Motor neuron (in vitro differentiated cells): ENCODE measurements at places on chromosomes 4 and X. TPM values are rescaled to one million over a fixed set of nuclear protein-coding genes. Genes with fewer than 3 reads are reported as not detected.

The XPNPEP2 gene
- total RNA-seq: 0.19 and 0.71 TPM in 2 replicates

The IL21 gene
- total RNA-seq: 0.41 and 0.43 TPM in 2 replicates

The MORF4L2 gene
- total RNA-seq: 481 and 485 TPM in 2 replicates

The GPR50 gene
- total RNA-seq: 8.0 and 9.1 TPM in 2 replicates

The UGT8 gene
- total RNA-seq: 1.5 and 2.9 TPM in 2 replicates

The RRH gene
- not detected in 2 replicates for total RNA-seq

The IL1RAPL1 gene
- total RNA-seq: 6.1 and 7.6 TPM in 2 replicates

The SHROOM3 gene
- 9.1 TPM in 2 replicates for total RNA-seq

The RASL11B gene
- total RNA-seq: 13.0 and 16.0 TPM in 2 replicates

The TIGD4 gene
- total RNA-seq: 3.2 and 3.3 TPM in 2 replicates

The RASSF6 gene
- total RNA-seq: 0.13 TPM in 1 of 2 replicates, not detected in the other

The HPGD gene
- total RNA-seq: 0.62 and 0.73 TPM in 2 replicates

The THOC2 gene
- total RNA-seq: 46.2 and 59.0 TPM in 2 replicates

The GAGE1 gene
- 0.24 TPM in 1 of 2 replicates, not detected in the other for total RNA-seq

The CFAP99 gene
- 9.1 and 10.6 TPM in 2 replicates for total RNA-seq

- no peak for ATAC-seq
Observed at GRCh38 chr4:25958110-25958509, 44.1 kb downstream of the SMIM20 start.

GRCh38 chrX:22952010-22952409, 47.8 kb upstream of the DDX53 start:
- ATAC-seq: peak; percentile 100

GRCh38 chr4:112181358-112182000, 36.2 kb downstream of the FAM241A start:
- ATAC-seq: no peak

- ATAC-seq: no peak
Observed at GRCh38 chr4:92333016-92333415, 29.2 kb downstream of the GRID2 start.

- no peak for ATAC-seq
Observed at GRCh38 chr4:152325831-152326230, 210.1 kb downstream of the FBXW7 start.

DNA sequence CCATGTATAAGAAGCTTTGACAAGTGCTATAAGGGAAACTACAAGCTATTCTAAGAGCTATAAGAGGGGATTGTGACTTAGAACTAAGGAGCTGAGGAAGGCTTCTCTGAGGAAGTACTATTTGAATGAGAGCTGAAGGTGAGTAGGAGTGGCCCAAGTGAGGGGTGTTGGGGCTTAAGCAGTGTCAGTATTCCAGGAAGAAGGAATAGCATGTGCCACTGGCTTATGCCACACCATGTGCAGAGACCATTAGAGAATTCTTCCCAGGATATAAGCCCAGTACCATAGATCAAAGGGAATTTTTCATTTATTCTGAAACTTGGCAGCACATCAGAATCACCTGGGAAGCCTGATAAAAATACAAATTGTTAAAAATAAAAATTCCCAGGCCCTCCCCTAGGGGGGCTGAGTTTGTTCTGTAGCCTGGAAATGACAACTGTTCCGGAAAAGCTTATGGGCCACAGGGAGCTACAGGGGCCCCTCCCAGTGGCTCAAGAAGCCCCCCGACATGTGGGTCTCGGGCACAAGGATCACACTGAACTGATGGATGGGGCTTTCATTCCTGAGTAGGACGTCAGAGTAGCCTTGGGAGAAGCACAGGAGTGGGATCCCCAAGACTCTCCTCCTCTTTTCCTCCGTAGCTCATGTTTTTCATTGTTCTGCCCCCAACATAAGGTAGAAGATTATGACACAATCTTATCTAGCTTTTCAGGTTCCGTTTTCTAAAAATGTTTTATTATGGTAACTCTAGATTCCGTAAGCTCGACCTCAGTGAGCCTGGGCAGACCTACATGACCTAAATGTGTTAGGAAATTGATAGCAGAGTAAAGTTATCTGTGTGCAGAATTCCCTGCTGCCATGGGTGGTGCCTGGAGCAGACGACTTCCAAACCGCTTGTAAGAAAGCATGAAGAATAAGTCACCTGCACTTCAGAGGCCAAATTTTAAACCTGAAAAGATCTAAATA, 119.3 kb downstream of the AFF1 start:
- ATAC-seq: no peak

GRCh38 chrX:153414856-153415510, 3.7 kb downstream of the ZFP92 start:
- ATAC-seq: no peak

DNA sequence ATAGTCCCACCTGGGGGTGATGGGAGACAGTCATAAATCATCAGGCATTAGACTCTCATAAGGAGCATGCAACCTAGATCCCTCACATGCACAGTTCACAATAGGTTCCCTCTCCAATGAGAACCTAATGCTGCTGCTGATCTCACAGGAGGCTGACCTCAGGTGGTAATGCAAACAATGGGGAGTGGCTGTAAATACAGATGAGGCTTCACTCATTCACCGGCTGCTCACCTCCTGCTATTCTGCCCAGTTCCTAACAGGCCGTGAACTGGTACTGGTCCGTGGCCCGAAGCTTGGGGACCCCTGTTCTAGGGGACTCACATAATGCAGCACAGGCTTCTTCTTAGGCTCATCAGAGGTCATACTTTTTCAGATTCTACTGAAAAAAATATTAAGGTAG, 625.9 kb upstream of the AGA start:
- ATAC-seq: no peak

- ATAC-seq: no peak
Observed at GRCh38 chrX:115939070-115939469, 231.5 kb upstream of the AGTR2 start.

GRCh38 chrX:56503941-56504673, 59.3 kb upstream of the UBQLN2 start:
- ATAC-seq: no peak

DNA sequence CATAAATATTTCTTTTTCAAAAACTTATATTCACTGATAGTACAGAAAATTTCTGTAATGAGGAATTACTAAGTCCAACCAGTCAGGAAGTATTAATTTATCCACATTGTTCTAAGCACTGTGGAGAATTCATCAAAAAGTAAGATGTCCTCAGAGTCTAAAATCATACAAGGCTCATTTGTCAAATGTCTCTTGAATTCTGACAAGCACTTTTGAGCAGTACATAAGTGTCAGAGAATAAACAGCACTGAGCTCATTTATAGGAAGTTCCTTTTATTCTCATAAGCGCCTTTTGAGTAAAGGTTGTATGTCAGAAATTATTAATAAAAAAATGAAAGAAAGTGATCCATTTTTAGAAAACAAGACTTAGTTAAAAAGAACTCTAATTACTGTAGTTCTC, 523.2 kb upstream of the EPHA5 start:
- no peak for ATAC-seq

DNA sequence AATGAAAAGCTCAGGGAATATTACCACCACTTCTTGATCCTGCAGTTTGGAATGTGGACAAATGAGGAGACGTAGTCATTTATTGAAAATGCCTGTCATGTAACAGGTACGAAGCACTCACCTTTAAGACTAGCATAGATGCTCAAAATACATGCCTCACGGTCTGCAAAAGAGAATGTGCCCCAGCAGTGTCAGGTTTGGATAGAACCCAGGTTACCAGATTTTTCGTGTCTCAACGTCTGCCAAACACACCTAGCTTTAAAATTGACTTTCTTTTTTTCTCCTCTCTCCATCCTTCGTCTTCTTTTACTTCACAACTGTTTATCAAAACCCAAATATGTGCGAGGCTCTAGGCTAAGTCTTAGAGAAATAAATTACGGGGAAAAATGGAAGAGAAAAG, 606.8 kb upstream of the ATOH1 start:
- no peak for ATAC-seq

GRCh38 chr4:8346838-8347605, 77.5 kb downstream of the HTRA3 start:
- no peak for ATAC-seq

- ATAC-seq: no peak
Observed at GRCh38 chr4:169934794-169935429, 91.3 kb downstream of the MFAP3L start.

GRCh38 chr4:4740071-4740470, 119.4 kb upstream of the MSX1 start:
- no peak for ATAC-seq

GRCh38 chr4:67483868-67484602, 61.3 kb downstream of the CENPC start:
- ATAC-seq: no peak

- ATAC-seq: no peak
Observed at GRCh38 chr4:105400901-105401677, 72.8 kb downstream of the PPA2 start.

GRCh38 chr4:143626134-143626911, 74.2 kb downstream of the FREM3 start:
- ATAC-seq: no peak

DNA sequence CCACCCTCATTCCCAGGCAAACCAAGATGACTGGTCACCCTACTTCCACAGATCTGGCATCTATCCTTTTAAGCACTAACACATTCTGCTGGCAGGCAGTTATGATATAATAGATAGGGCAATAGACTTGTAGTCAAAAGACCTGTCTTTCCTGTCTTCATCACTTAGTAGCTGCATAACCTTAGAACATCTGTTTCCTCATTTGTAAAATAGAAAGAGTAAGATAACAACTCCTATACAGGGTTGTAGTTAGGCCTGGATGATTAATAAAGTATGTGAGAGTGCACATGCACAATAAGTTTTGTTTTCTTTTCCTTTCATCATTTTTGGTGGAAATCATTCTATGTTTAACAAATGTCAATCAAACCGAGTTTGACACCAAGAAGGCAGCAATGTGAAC, 72.1 kb downstream of the GPR82 start:
- no peak for ATAC-seq

DNA sequence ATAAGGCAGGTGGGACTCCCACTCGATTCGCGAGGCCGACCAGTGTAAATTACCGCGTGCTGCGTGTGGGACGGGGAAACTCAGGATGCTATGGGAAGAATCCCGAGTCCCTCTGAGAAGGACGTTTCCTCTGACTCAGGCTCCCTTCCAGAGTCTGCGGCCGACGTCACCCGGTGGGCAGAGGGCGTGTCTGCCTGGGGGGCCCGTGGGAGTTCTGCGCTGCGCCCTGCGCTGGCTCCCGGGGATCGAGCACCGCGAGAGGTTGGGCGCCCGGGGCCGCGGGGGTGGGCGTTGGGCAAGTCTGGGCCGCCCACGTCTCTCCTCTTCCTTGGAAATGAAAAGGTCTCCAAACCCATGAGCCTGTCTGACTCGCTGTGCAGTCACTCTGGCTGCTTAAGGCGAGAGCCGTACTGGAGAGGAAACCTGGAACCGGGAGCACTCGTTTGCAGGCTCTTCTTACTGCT, 568 bp downstream of the NIPAL1 start:
- peak; percentile 69 for ATAC-seq

GRCh38 chrX:141341341-141341740, 99.0 kb upstream of the SPANXC start:
- ATAC-seq: no peak

DNA sequence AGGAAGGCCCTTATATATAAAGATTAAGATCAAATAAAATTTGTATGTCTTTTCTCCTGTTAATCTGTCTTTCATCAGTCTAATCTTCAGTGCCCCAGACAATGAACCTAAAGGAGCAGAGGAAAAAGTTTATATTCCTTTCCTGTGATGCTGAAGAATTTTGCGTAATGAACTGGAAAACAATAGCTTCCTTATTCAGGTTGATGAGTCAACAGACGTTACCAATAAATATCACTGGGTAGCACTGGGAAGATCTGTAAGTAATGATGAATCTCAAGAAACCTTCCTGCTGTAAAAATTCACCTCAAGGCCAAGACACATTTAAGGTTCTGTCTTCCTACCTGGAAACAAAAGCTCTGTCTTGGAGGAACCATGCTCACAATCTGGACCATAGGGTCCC, 25.5 kb downstream of the CDKN2AIP start:
- no peak for ATAC-seq

DNA sequence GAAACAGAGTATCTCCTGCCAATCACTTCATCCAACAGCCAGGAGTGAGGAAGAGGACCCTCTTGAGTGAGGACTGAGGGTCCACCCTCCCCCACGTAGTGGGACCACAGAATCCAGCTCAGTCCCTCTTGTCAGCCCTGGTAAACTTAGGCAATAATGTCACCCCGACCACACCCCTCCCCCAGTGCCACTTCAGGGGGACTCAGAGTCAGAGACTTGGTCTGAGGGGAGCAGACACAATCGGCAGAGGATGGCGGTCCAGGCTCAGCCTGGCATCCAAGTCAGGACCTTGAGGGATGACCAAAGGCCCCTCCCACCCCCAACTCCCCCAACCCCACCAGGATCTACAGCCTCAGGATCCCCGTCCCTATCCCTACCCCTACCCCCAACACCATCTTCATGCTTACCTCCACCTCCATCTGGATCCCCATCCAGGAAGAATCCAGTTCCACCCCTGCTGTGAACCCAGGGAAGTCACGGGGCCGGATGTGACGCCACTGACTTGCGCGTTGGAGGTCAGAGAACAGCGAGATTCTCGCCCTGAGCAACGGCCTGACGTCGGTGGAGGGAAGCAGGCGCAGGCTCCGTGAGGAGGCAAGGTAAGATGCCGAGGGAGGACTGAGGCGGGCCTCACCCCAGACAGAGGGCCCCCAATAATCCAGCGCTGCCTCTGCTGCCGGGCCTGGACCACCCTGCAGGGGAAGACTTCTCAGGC, at the start of the genes CSAG1 and MAGEA12:
Gene CSAG1, minus strand, starts transcription at position 461 of the 715 bp plus-strand sequence. CDS start 1,261 bp downstream, outside the sequence.
Gene MAGEA12, plus strand, starts transcription at position 497 of the 715 bp plus-strand sequence. CDS start 2,405 bp downstream, outside the sequence.
- no peak for ATAC-seq

GRCh38 chrX:19593690-19594089, 78.4 kb upstream of the MAP3K15 start:
- ATAC-seq: no peak

DNA sequence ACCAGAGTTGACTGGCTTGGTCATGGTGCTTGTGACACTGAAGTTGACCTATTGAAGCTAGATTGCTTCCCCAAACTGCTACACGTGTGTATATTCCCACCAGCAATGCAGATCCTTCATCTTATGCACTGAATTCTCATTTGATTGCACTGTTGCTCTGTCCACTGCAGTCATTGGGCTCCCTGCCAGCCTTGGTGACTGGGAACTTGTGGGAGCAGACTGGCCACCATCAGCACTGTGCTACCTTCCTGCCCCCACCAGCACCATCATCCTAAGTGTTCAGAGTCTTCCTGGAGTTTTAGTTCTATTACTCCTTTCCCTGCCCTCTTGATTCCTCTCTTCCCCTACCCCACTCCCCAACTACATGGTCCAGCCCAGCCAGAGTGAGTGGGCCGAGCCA, 117.7 kb upstream of the PRPS2 start:
- no peak for ATAC-seq

DNA sequence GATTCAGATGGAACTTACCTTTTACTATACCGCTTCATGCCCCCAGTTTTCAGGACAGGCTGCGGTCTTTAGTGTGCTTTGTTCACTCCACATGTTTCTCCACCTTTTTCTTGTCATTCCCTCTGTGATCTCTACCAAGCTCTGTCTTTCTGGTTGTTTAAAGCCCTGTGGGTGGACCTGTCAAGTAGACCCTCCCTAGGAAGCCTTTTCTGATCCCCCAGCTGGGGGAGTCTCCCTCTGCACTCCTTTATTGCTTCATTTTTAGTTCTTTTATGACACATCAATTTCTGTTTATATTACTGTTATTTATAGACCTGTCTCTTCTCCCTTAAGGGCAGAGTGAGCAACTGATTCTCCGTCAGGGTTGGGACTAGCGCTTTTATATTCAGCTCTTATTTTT, 150.2 kb downstream of the C4orf33 start:
- no peak for ATAC-seq

- peak; percentile 43 for ATAC-seq
Observed at GRCh38 chr4:175927121-175927520, 115.1 kb upstream of the GPM6A start.

- no peak for ATAC-seq
Observed at GRCh38 chr4:128387600-128388351, 100.2 kb upstream of the PGRMC2 start.

- no peak for ATAC-seq
Observed at GRCh38 chrX:48703642-48704481, 7.3 kb downstream of the SUV39H1 start.

- ATAC-seq: no peak
Observed at GRCh38 chr4:26782168-26782829, 78.3 kb upstream of the STIM2 start.
